Fibroblast of pulmonary artery (primary cell): ENCODE measurements at places on chromosomes 7 and 10.
A peak's percentile ranks its signal among the peaks of the same experiment; 100 is the strongest.

- DNase-seq, result no peak
These were observed 102.9 kb downstream of the ZNF438 start for GRCh38 chr10:30928742-30929141.

DNA sequence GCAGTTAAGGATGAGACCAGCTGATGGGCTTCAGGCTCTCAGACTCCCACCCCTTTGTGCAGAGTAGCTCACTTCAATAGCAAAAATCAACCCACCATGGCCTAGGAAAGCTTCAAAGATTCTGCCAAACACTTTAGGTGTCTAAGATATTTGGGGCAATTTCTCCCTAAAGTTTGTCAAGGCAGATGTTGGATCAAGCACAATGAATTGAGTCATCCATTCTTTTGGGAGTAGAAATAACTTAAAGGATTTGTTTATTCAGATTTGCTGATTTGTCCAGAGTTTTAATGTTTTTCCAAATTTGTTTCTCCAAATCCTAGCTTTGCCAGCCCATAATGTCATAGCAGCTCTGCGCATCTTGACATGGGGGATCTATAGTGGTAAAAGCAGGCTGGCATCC, 855.1 kb downstream of the LRMDA start:
- no peak for DNase-seq

DNA sequence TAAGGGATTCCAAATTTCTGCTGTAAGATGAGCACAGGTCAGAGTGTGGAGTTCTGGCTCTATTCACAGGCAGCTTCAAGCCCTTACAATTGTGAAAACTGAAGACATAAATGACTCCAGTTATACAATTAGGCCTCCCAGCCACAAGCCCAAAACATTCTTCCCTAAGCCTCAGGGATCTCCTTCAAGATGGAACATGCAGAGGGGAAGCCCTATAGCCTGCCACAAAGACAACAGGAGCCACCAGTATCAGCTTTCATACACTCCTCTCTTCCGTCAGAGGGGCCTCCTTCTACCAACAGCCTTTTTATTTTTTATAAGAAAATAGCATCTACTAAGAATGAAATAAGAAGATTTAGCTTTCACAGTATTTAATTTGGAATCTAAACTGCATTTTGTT, 46.5 kb downstream of the DLD start:
- DNase-seq, result no peak

- DNase-seq, result no peak
These were observed 14.4 kb downstream of the ZNF33B start for GRCh38 chr10:42623929-42624328.

GRCh38 chr7:149714081-149714909, 59.1 kb downstream of the ZNF467 start:
- peak; percentile 87 for DNase-seq

DNA sequence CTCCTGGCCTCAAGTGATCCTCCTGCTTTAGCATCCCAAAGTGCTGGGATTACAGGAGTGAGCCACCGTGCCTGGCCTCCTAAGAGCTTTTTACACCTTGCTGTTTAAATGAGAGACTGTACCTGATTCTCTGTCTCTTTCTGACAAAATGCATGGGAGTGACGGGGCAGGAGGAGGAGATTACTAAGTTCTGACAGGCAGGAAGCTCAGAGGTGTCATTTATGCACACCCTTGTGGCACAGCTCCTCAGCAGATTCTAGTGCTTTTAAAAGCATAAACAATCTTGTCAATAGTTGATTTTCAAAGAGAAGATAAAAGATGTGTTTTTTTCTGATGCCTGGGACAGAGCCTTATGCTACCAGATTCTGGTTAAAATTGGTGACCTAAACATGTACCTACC, 39.7 kb upstream of the STEAP4 start:
- DNase-seq, result no peak

DNA sequence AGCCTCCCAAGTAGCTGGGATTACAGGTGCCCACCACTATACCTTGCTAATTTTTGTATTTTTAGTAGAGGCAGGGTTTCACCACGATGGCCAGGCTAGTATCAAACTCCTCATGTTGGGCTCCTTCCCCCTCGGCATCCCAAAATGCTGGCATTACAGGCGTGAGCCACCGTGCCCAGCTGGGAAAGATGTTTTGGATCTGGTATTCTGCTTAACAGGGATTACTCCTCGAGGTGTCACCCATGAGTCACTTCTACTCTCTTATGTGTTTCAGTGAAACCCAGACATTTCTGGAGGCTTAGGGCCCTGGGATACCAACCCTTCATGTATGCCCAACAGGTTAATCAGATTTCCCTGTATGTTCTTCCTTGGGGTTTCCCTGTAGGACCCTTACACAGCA, 11.8 kb upstream of the OPN4 start:
- DNase-seq, result no peak

DNA sequence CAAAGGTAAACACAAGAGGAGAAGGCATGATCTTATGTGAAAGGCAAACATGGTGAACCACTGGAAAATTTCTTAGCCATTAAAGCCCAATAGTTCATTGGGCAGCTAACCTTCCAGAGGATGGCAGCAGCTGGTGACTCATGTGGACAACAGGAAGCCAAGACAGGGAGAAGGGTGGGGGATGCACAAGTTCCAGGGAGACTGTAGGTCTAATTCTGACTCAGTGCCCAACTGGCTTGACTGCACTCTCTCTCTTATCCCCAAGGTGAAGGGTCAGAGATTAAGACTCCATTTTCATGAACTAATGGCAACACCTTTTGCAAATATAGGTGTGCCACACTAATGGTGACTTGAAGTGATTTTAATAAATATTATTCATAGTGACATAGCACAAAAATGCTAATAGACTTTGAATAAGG, 47.9 kb upstream of the SLC35B4 start:
- DNase-seq, result peak; percentile 63

GRCh38 chr7:4210821-4211220, 471.3 kb upstream of the FOXK1 start:
- DNase-seq, result no peak
